EL (cell line): ENCODE measurements at places on chromosomes 13 and 19.
A peak's percentile ranks its signal among the peaks of the same experiment; 100 is the strongest.

- no peak for DNase-seq
These were observed 65.7 kb downstream of the DACH1 start for GRCh38 chr13:71801165-71801760.

GRCh38 chr13:35983206-35983605 lies 148.0 kb downstream of the DCLK1 start:
- DNase-seq: no peak

DNA sequence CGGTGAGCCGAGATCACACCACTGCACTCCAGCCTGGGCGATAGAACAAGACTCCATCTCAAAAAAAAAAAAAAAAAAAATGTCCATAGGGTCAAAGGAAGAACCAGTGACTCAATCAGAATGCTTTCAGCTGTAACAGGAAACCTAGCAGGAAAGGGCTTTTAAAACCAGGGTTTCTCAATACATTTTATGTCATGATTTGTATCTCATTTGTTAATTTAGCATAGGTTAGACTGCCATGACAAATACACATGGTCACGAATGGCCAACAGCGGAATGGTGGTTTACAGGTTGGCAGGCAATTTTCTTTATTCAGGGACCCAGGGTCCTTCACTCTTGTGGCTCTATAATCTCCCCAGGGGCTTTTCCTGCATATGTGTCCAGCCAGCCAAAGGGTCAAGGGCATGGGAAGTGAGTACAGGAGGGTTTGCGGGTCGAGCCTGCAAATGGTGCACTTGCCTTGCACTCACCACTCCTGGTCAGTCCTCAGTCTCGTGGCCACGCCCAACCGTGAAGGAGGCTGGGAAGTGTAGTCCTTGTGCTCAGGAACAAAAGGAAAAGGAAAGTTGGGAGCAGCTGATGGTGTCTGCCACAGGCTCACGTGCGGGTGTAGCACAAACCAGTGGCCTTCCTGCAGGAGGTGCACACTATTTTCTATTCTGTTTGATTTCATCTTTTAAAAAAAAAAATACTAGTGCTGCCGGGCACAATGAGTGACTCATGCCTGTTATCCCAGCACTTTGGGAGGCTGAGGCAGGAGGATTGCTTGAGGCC lies 14.8 kb downstream of the DHX34 start:
- DNase-seq: peak; percentile 35

DNA sequence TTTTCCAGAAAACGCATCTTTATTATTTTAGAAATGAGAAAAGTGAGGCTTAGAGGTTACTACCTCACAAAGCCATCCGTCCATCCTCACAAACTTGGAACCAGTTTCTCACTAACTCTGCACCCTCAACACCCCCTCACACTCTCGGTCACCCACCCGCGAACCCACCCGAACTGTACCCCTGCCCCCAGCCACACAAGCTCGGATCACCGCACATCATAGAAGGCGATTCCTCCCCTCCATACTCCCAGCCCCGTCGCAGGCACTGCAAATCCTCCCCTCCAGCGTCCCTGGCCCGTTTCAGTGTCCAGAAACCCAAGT lies 238 bp downstream of the ZNF260 start:
- DNase-seq: no peak

GRCh38 chr19:55289117-55289796 lies 5.5 kb downstream of the BRSK1 start:
- no peak for DNase-seq

GRCh38 chr19:33778089-33778791 lies 18.4 kb upstream of the KCTD15 start:
- peak; percentile 64 for DNase-seq

DNA sequence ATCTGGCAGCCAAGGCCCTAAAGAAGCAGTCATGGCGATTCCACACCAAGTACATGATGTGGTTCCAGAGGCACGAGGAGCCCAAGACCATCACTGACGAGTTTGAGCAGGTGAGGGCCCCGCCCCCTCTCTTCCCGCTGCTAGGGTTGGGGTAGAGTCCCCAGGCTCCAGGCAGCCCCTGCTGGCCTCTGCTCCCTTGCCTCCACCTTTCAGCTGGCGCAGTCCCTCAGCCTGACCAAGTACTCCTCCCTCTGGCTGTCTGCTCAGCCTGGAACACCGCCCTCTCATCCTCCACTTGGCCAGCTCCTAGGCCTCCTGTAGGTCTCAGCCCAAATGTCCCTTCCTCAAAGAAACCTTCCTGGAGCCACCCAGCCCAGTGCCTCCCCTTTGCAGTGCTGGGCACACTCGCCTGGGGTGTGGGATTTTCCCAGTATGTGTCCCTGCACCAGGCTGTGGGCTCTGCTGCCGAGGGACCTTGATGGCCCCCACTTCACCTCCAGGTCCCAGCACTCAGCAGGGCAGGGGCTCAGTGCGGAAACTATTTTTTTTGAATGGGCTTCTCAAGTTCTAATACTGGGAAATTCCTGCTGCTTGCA lies 5.7 kb downstream of the LENG1 start:
- no peak for DNase-seq

GRCh38 chr13:24887759-24888158 lies 123.8 kb downstream of the RNF17 start:
- no peak for DNase-seq
